NCI-H524 (cell line): ENCODE measurements at places on chromosomes 2 and 18.

DNA sequence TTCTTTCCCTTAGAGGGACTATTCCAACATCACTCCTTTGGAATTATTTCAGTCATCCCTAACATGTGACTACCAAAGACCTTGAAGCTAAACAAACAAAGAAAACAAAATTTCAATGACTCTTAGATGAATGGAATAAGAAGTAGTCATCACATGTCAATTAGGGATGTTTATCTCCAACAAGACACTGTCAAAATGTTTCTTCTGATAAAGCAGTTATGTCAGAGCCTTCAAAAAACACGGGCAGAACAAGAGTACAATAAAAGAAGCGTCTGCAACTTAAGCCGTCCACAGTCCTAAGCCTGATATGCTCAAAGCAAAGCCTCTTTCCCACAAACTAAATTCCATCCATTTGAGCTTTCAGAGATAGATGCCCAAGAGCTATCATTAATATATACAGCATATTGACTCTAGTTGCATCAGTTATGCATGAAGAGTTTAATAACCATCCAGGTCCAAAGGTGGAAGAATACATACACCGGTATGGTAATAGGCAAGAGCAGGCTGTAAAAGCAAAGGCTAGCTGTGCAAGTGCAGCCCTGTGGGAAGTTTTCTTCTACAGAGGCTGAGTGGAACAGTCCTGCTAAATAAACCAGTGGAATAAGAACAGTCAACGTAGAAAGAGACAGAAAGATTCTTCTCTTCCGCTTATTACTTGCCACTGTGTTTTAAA, 98.1 kb downstream of the ICA1L start:
- DNase-seq: no peak

DNA sequence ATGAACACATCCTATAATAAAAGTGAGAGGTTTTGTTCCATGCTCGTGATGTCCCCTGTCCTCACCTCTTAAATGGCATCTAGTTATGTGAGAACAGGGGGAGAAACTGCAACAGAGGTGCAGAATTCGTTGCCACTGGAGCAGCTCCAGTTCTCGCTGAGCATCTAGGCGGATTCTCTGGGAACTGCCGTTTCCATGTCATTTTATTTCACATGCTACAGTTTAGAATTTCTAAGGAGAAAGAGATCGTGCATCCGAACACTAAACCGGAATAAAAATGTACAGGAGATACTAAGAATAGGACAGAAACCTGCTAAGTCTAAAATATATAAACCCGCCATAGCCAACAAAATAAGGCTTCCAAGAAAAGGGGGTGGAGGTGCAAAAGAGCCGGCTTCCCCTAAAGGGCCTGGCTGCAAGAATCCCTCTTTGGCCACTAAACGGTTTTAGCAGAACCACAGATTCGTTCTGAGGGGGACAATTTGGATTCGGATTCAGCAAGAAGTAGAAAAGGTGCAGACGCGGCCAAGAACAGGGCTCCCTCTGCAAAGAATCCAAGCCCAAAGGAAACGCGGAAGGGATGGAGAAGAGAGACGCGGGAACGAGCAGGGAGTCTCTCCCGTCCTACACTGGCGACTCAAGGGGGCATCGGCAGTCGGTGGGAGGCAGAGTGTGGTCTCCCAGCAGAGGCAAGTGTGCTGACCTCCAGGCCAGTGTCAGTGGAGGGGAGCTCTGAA, 1.3 kb downstream of the TMEM163 start:
- no peak for DNase-seq

DNA sequence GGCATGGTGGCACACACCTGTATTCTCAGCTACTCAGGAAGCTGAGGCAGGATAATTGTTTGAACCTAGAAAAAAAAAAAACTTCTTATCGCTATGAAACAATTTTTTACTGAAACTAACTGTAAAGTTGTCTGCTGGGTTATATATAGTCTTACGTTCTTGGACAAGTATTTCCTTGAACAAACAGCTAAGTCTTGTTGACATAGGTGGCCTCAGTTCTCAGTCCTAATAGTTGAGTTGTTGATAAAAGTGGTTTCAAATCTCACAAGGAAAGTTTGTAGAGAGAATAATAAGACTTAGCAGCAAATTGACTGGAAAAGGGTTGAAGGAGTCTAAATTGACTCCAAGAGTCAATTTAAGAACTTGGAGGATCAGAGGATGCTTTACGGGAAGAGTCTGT, 166.5 kb upstream of the KCNJ3 start:
- DNase-seq: no peak

- no peak for DNase-seq
These were observed 62.7 kb upstream of the TANC1 start for GRCh38 chr2:158905784-158906183.

DNA sequence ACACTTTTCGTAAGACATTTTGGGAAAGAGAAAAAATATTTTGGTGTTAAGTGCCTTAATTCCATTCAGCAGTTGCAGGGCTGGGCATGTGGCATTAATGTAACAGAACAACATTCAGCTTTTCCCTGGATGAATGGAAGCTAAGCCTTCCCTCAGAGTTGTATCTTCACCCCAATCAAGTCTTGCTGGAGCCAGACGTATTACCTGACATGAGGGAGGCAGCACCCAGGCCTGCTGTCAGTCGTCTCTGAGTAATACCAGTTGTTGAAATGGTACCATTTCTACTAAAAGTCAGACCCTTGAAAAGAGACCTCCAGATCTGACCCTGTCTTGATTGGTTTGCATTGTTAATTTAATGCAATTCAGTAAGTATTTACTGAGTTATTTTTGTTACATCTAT, 57.5 kb downstream of the MALT1 start:
- DNase-seq: no peak

DNA sequence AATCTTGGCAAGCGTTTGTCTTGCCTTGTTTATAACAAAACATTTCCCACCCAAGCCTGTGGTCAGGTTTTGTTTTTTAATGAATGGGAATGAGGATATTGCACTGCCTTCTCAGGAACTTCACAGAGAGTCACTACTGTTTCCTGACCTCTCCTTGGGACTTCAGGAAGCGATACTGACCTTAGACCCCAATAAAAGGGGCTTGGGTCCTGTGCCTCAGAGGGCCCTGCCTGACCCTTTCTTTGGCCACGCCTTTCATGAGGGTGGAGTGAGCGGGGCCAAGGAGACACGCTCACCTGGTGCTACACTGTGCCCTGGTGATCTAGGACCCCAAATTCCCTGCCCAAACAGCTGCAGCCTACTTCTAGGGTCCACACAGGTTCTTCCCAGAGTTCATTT, 92.8 kb upstream of the TGFA start:
- no peak for DNase-seq
